ENCODE measurements at places on chromosomes 7 and 10.

DNA sequence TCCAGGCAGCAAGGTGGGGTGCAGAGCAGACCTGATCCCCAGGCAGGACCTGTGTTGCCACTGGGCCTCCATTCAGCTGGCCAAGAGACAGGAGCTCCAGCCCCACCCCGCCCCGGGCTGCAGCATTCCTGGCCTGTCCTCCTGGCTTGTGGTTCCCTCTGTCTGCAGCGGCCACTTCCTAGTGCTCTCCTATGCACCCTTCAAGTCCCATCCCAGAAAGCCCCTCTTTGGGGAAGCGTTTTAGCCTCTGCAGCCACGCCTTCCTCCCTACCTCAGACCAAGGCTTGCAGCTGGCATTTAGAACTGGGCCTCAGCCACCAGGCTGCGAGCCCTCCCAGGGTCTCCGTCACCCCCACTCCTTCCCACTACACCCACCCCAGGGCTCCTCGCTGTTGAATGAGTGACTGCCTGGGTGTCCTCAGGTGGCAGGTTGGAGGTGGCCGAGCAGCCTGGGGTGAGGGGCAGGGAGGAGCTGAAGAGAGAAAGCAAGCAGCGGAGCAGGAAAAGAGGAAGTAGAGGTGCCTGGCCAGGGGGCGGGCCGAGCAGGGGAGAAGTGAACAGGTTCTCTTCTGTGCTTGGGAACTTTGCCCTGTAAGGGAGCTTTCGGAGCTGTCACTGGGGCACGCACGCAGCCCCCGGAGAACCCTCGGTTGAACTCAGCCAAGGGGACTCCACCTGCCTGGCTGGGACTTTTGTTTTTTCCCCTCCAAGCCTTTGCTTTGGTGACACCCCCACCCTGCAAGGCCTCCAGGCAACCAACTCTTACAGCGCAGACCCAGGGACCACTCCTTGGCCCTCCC lies 109.1 kb upstream of the TNRC18 start:
- no peak for DNase-seq

GRCh38 chr10:35219292-35219691 lies 92.6 kb downstream of the CREM start:
- no peak for DNase-seq

DNA sequence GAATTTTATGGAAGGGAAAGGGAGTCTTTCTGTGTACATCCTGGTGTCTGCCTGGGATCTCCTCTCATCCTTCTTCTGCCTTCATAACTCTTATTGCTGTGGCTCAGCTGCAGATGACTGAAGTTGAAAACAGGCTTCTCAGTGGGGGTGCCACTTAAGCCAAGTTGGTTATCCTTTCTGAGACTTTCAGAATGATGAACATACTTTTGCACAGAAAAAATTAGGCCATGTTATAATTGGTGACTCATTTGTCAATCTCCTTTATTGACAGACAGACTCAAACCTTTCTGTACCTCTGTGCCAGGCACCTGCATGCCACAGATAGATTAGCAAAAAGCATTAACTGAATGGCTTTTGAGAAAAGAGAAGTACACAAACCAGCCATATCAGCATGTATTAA lies 430.3 kb downstream of the SORCS1 start:
- DNase-seq, result no peak

DNA sequence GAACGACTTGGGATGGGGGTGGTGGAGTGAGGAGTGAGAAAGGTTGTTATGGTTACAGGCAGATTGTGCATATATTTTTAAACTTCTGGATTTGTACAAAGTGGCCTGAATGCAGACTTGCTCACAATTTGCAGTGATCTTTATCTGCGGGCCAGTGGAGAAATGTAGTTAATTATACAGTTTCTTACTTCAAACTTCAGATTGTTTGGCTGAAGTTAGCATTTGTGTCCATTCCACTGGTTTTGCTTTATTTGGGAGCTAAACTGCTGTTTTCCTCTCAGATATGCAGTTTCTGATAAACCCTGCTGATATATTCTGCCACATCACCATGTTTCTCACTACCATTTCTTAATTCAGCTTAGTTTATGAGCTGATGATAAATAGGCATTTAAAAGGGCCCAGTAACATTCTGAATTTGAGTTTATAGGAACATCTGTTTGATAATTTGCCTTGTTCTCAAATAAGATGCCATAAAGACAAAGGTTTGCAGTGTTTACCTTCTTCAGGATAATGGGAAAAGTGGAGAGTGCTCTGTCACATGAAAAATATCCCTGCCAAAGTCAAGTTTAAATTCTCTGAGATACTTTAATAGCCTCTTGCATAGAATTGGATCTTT lies 170.1 kb downstream of the ST7 start:
- no peak for DNase-seq

GRCh38 chr7:108026647-108027046 lies 23.7 kb upstream of the LAMB1 start:
- DNase-seq, result no peak

- DNase-seq, result peak; percentile 50
These were observed 670 bp upstream of the AGK start for GRCh38 chr7:141550386-141551093.

- DNase-seq, result no peak
These were observed 21.4 kb upstream of the GNAT3 start for GRCh38 chr7:80533287-80533686.

DNA sequence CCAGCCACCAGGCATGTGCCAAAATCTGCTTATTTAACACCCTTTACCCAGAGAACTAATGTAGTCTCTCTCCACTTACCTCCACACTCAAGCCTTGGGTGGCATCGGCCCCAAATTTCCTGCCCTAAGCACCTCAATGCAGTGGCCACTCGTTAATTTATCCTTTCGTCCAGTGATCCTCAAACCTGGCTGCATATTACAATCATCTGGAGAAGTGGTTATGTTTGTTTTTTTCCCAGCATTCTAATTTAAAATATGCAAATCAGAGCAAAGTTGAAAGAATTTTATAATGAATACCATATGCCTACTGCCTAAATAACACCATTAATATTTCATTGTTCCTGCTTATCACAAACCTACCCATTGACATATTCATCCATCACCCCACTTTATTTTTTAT lies 25.7 kb downstream of the CREB3L2 start:
- DNase-seq, result no peak

- no peak for DNase-seq
These were observed 668.4 kb upstream of the NRP1 start for GRCh38 chr10:34002896-34003295.

GRCh38 chr7:81327468-81328266 lies 408.8 kb upstream of the SEMA3C start:
- DNase-seq, result no peak

DNA sequence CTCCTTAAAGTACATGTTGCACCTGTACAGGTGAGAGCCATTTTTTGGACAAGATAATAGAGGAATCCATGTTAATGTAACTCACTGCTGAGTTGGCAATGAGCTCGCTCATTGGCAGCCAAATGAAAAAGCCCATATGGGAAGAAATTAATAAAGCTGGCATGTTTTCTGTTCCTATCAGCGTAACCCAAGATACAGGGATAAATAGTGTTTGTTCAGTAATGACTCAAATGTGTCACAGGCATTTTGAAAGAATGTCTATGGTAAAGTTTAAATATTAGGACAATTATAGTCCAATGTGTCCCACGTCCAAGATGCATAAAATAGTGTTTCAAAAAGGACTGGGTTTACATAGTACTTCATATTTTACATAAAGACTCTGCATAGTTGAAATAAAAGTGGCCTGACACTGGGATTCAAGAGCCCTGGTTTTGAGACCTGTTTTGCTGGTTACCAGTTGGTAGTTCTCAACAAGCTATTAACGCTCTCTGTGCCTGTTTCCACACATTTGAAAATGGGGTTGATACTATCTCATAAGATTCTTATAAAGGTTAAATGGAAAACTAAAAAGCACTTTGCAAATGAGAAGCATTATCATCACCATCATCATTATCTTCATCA lies 49.1 kb downstream of the MTURN start:
- DNase-seq, result no peak

DNA sequence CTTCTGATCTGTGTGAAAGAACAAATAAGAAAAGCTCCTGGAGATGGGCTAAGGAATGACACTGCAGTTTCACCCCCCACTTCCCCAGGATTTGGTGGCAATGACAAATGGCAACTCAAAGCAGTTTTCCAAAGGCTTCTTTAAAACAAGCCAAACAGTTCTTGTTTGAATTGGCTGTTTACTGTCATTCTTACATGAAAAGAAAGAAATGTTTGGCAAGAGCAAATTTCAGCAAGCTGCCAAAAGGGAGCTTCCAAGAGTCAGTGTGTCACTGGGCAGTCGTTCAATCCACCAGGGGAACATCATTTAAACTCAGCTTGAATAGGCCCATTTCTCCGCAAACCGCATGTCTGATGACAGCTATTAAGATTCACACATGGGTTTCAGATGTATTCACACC lies 119.0 kb upstream of the RHOBTB1 start:
- no peak for DNase-seq

DNA sequence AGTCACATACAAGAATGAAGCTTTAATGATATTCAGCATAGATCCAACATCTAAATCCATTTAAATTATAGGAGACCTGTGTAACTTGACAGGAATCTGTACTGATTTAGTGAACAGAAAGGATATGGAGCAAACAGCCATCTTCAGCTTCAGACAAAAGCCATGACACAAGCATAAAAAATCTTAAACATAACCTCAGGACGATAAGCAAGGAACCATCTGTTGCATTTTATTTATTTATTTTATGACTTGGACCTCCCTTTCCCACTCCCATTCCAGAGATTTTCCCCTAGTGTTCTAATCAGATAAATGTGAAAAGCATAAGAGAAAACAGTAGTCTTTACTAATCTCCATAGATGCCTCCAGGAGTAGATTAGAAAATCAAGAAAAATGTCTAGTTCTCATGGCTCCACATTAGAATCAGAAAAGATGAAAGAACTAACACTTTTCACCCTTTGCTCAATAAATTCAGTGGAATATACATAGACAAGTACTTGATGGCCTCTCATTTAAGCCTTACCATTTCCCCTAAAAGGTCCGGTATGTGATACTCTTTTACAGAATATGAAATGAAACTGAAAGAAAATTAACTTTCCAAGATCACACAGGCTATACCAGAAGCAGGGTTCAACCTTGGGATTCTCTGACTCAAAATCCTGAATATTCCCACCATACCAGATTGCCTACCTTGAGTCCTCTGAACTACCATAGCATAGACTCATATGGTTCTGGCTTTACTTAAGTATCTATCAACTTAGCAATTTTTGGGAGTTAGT lies 15.2 kb downstream of the CACNA2D1 start:
- no peak for DNase-seq

DNA sequence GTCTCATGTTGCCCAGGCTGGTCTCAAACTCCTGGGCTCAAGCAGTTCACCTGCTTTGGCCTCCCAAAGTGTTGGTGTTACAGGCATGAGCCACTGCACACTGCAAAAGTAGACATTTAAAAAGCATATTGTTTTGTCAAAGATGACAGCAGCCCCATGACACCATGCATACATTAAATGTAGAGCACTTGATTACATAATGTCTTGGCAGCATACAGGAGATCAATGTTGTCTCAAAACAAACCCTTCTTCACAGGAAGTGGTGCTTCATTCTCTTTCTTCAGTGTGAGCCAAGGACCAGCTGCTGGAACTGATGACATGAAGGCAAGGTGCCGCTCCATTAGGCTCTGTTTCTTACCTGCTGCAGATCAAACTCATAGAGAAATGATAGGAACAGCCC lies 218.4 kb downstream of the KLF6 start:
- DNase-seq, result peak; percentile 25

- no peak for DNase-seq
These were observed 131.7 kb downstream of the RTKN2 start for GRCh38 chr10:62136931-62137330.

GRCh38 chr10:89144836-89145235 lies 62.3 kb downstream of the CH25H start:
- no peak for DNase-seq

DNA sequence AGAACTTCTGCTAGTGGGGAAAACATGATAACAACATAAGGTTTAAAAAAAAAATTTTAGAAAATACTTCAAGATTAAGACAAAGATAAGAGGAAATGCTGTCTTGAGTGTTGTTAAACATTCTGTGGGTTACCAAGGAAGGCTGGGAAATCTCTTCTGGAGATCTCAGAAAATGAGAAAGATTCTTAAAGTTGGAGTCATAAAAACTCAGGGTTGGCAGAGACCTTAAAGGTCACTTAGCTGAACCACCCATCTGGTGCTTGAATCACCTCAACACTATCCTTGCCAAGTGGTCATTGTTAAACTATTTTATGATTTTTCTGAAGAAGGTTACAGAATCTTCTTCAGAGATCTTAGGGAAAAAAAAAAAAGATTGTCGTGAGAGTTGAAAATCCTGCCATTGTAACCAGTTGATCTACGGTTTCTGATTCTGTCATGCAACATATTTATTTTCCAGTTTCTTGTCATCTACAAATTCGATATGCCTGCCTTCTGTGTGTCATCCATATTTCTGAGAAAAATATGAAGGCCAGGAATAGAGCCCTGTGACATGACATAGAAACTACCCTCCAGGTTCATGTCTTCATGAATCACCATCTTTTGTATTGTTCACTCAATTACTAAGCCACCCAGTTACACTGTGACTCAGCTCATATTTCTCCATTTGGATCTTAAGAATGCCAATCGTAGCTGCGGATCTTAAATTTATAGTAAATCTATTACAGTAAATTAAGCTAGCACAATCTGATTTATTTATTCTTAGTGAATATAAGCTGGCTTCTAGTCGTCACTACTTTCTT lies 179.2 kb downstream of the ST7 start:
- DNase-seq, result no peak

GRCh38 chr10:131895116-131895515 lies 5.7 kb upstream of the PPP2R2D start:
- no peak for DNase-seq

GRCh38 chr7:139654276-139655181 lies 123.3 kb downstream of the HIPK2 start:
- DNase-seq, result no peak

GRCh38 chr10:30456266-30456665 lies 22.3 kb downstream of the MAP3K8 start:
- no peak for DNase-seq

- no peak for DNase-seq
These were observed 520.5 kb downstream of the GLRX3 start for GRCh38 chr10:130656582-130657133.

DNA sequence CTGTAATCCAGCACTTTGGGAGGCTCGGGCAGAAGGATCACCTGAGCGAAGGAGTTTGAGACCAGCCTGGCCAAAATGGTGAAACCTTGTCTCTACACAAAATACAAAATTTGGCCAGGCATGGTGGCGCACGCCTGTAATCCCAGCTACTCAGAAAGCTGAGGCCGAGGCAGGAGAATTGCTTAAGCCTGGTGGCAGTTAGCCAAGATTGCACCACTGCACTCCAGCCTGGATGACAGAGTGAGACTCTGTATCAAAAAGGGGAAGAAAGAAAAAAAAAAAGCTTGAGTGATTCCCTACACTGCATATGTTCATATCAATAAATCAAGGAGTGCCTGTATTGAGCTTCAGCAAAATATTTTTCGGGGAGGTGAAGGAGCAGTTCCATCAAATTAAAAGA lies 45.8 kb upstream of the SRRM3 start:
- DNase-seq, result no peak

- no peak for DNase-seq
These were observed 69.9 kb downstream of the TMEM106B start for GRCh38 chr7:12281038-12281437.
